Renal cortical epithelial cell (primary cell): ENCODE measurements at places on chromosomes 13 and 19. TPM values are rescaled to one million over a fixed set of nuclear protein-coding genes. Genes with fewer than 3 reads are reported as not detected.

Gene CKM
- total RNA-seq: not detected in 2 replicates

Gene PKN1
- 99.1 and 126 TPM in 2 replicates for total RNA-seq

Gene TBXA2R
- total RNA-seq: 0.50 TPM in 1 of 2 replicates, not detected in the other

Gene PNMA8B
- total RNA-seq: 0.35 and 0.85 TPM in 2 replicates

Gene BRSK1
- total RNA-seq: 0.52 and 4.5 TPM in 2 replicates

Gene ZBTB32
- total RNA-seq: not detected in 2 replicates

Gene TMPRSS9
- 0.05 TPM in 1 of 2 replicates, not detected in the other for total RNA-seq

Gene RNF225
- not detected in 2 replicates for total RNA-seq

Gene IGFL2
- not detected in 2 replicates for total RNA-seq

Gene NDUFB7
- 108 and 413 TPM in 2 replicates for total RNA-seq

DNA sequence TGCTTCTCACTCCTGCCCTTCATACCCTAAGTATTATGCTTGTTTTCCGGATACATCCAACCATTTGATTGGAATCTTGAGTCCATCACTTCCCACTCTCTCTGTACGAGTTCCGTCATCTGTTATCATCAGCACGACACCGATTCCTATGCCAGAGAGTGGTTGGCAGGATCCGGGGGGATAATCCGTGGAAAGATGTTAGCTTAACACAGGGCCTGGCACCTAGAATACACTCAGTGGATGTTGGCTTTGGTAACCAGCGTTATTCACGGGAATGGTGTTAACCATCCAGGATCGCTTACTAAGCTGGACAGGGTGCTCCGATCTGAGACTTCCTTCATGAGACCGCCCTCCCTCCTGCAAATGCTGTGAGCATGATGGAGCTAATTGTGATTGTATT, 12.4 kb downstream of the VSTM2B start:
- no peak for DNase-seq

GRCh38 chr19:38001158-38001781, 94.3 kb downstream of the SIPA1L3 start:
- no peak for DNase-seq

GRCh38 chr13:64936879-64937278, 2293.3 kb downstream of the PCDH9 start:
- DNase-seq: no peak

GRCh38 chr19:23440207-23440606, 44.9 kb upstream of the ZNF91 start:
- DNase-seq: no peak

- no peak for DNase-seq
Observed at GRCh38 chr13:113090806-113091205, 14.8 kb upstream of the F7 start.

DNA sequence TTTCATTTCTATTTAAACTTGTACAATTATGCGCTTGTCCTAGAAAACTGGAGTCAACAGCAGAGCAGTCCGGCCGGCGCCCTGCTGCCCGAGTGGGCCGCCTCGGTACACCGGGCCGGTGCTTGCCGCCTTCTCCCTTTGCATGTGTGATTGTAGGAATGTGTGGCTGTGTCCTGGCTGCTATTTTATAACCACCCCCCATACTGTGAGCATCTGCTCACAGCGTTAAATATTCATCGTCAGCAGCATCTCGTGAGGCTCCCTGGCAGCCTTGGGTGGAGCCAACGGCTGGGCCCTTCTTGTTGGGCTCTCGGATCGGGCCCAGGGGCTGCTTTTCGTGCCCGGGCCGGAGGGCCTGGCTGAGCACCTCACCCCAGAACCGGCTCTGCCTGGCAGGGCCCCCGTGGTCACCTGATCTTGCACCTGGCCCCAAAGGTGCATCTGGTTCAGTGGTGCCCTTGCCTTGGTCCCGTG, 10.6 kb downstream of the PIAS4 start:
- DNase-seq: no peak

GRCh38 chr19:41327076-41327575, 17.2 kb downstream of the CCDC97 start:
- DNase-seq: no peak

DNA sequence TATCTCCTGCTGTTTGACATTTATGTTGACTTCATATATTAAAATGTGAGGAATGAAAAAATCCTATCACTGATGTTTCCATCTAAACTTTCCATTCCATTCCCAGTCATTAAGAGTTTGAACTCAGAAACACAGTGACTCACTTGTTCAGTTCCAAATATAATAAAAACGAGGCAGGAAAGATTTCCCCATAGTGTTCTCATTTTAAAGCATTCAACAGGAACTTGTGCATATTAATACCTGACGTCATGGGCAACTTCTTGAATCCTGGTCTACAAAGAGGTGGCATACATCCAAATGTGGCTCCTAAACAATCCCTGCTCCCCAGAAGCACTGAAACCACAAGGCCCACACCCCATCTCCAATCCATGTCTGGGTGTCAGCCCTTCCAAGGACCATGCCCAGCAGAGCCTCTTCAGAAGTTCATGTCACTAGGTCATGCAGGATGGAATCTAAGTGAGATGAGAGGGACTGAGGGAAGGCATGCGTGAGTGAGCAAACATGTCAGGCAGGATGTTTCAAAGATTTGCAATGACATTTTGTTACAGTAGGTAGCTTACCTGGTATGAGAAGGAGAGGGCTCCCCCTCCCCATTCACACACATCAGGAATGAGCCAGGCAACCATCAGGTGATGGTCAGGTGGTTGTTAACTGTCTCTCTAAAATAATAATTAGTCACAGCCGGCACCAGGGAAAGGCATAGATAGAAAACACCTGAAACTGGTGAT, 9.4 kb upstream of the ERVV-2 start:
- no peak for DNase-seq

- peak; percentile 30 for DNase-seq
Observed at GRCh38 chr19:41426952-41427646, at the start of gene B3GNT8. TSS of gene B3GNT8 (minus strand) at chr19:41427374. CDS start at chr19:41426778, 596 bp downstream.

DNA sequence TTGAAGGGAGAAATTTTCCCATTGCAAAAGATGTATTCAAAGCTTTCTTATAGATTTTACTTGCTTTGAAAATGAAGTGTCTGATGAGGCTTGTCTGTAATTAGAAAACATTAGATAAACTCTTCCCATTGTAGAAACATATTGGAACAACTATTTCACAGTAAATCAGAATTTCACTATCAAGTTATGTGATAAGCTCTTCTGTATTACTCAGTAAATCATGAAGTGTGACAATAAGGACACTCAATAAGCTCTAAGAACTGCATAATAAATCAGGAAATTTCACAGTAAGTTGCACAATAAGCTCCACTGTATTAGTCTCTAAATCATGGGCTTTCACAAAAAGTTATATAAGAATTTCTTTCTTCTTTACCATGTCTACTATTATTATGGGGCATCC, 1546.6 kb downstream of the SLITRK5 start:
- no peak for DNase-seq

DNA sequence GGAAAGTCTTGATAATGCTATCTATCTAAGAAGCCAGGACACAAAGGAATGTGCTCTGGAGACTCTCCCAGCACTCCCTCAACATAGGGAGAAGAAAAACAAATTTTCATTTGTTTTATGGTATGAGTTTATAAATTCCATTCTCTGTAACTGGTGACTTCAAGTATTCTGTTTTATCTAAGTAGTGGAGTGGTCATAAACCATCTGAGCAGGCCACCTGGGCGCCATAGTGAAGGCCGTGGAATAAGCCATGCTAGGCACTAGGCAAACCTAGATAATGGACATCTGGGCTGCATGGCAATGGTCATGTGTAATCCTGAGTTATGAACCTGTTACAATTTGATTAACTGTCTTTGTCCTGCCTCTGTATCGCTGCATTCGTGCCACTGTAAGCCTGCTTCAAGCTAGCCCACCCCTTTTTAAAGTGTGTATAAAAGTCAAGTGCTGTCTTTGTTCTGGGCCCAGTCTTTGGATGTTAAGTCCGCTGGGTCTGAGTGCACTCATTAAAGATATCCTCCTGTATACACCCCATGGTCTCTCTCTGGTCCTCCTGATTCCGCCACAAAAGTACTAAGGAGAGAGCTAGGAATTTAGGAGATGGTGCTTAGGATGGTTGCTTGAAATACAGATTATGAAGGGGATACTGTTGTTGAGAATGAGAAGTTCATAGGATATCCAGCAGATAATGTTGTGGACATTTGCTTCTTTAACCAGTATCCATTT, 13.2 kb downstream of the GTF2F2 start:
- no peak for DNase-seq

DNA sequence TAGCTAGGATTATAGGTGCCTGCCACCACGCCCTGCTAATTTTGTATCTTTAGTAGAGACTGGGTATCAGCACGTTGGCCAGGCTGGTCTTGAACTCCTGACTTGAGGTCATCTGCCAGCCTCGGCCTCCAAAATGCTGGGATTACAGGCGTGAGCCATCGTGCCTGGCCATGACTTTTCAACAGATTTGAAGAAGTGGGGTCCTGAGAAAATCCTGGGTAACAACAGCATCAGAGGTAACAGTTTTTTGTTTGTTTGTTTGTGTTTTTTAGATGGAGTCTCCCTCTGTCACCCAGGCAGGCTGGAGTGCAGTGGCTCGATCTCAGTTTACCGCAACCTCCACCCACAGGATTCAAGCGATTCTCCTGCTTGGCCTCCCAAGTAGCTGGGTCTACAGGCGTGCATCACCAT, 3.7 kb downstream of the JUNB start:
- DNase-seq: no peak

- no peak for DNase-seq
Observed at GRCh38 chr13:70884196-70884595, 775.9 kb upstream of the KLHL1 start.

GRCh38 chr13:35917252-35917941, 213.8 kb downstream of the DCLK1 start:
- DNase-seq: peak; percentile 23

- no peak for DNase-seq
Observed at GRCh38 chr13:84294576-84294975, 412.3 kb upstream of the SLITRK1 start.

GRCh38 chr19:7830272-7830771, 304 bp downstream of the EVI5L start:
- DNase-seq: no peak
